CD4-positive, alpha-beta T cell (primary cell): ENCODE measurements at places on chromosomes 1 and 21.

GRCh38 chr1:70331962-70332361 is 22.6 kb downstream of the ANKRD13C start:
- DNase-seq = no peak

- no peak for DNase-seq
These were observed 104.8 kb downstream of the DHRS3 start for GRCh38 chr1:12513181-12513580.

DNA sequence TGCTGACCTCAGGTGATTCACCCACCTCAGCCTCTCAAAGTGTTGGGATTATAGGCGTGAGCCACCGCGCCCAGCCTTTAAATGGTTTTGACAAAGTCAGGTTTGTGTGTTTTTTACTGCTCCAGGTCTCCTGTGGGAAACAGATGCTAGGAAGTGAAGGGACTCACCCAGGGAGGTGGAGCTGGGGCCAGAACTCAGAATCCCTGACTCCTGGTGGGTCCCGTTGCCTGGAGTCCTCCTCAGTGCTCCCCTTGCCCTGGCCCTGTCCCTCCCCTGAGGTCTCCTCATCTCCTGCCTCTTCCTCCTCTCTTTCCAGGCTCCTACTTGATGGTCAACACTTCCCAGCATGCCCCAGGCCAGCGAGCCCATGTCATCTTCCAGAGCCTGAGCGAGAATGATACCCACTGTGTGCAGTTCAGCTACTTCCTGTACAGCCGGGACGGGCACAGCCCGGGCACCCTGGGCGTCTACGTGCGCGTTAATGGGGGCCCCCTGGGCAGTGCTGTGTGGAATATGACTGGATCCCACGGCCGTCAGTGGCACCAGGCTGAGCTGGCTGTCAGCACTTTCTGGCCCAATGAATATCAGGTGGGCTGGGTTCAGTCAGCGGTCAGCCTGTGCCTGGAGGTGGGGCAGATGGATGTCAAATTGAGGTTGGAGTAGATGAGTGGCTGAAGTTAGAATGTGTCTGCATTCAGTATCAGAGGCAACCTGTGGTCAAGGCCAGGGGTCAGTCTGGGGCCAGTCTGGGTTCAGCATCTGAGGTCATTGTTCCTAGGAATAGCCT is 22.1 kb downstream of the PTPRU start:
- no peak for DNase-seq

- no peak for DNase-seq
These were observed 58.4 kb downstream of the SAMSN1 start for GRCh38 chr21:14487490-14488432.

DNA sequence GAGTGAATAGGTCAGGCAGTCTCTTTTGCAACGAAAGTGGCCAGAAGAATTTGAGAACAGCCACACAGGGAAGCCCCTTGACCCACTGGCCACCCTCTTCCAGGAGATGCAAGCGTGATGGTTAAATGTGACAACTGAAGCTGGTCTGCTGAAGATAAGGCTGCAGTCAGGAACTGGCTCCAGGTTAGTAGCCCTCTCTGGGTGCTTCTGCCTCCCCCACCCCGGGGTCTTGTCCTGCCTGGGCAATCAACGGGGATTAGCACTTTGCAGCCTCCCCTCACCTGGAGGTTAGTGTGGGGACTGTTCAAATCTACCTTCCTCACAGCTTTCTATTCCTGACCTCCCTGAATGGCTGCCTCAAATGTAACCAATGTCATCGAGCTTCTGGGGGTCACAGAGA is 125.9 kb downstream of the PLXNA2 start:
- no peak for DNase-seq

GRCh38 chr1:1213345-1214265 is at the start of gene TNFRSF4:
Gene TNFRSF4, minus strand, starts transcription at chr1:1214153. Its CDS starts 26 bp downstream, at chr1:1214127.
- peak; percentile 38 for DNase-seq

DNA sequence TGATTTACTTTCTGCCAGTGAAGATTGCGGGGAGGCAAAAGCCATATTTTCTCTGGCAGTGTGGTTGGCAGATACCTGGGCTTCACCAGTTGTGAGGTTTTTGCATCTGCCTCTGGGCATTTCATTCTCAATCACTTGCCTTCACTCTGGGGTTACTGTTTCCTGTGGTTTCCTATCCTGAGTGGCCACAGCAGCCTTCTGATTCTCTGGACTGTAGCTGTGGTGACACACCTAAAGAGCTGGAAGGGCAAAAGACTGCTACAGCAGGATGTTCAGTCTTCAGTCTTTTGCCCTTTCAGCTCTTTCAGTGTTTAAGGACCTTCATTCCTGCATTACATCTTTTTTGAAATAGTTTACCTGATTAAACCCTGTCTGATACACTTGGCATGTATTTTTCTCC is 50.5 kb upstream of the GPR52 start:
- no peak for DNase-seq

DNA sequence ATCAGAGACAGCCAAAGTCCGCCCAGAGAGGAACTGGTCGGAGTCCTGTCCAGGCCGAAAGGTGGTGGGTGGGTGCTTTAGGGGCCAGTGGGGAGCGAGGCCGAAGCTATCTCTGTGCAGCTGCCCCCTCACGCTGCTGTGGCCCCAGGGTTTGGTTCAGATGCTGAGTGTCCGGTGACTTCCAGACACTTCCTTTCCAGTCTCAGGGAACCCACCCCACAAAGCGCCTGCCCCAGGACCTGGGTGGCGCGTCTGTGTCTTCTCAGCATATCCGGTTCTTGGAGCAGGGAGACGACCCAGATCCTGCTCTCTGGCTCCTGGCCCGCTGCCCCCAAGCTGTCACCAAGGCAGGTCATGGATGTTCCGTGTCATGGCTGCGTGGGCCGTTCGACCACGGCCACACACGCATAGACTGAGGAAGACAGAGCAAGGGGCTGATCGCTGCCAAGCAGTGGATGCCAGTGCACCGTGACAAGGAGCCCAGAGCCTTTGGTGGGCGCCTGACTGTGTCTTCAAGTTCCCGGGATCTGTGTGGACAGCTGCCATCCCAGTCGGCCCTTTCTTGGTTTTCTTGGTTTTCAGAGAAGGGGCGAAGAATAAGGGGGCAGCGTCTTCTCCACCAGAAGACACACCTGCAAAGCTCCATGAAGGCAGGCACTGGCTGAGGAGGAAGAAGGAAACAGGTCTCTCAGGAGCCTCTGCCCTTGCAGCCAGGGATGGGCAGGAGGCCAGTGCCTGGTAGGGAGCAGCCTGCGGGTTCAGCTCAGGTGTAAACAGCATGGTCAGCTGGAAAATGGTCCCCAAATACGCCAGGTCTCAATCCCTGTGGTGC is 22.9 kb upstream of the COL18A1 start:
- no peak for DNase-seq

DNA sequence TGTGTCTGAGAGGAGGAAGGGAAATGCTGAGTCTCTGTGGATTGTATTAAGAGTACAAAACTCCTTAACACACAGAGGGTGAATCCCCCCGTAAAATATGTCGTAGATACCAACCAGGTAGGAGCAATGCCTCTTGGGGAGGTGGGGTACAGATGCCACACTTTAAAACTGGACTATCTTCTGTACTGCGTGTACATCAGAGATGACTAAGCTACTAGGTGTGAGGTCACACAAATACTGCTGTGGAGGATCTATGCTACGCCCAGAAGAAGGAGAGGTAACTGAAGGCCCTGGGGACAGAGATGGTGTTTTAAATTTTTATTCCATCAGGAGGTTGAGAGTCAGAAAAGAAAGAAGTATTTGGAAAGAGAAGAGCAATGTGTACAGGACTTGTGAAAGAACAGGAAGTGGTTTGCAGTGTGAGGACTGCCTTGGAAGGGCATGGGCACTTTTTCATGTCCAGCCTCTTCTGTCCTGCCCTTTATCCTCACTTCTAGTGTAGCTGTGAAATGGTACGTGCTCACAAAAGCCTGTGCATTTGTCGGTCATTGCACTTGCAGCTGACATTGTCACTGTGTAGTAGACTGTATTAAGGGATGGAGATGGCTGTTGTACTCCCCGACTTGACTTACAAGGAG is 287.8 kb upstream of the CHRM3 start:
- no peak for DNase-seq

DNA sequence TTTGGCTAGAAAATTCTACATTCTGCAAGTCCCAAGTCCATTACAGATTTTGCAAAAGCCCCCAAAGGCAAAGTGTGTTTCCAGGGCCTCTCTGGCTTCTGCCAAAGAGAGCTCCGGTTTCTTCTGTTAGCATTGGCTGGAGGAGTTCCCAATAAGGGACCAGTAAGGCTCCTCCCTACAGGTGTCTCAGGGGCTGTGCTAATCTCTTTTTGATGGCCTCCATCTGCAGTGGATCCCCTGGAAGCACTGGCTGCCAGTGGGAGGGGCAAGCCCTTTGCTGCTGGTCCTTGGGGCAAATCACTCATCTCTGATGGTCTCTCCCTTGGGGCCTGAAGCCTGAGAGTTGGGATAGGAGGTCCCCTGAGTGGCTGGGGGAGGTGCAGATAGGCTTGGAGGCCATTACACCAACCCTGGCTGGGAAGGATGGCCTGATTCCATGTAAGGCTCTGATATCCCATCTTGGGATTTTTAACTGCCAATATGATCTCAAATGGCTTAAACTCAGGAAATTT is 89.1 kb upstream of the USP24 start:
- no peak for DNase-seq

GRCh38 chr1:96912248-96912647 is 190.7 kb downstream of the PTBP2 start:
- no peak for DNase-seq

DNA sequence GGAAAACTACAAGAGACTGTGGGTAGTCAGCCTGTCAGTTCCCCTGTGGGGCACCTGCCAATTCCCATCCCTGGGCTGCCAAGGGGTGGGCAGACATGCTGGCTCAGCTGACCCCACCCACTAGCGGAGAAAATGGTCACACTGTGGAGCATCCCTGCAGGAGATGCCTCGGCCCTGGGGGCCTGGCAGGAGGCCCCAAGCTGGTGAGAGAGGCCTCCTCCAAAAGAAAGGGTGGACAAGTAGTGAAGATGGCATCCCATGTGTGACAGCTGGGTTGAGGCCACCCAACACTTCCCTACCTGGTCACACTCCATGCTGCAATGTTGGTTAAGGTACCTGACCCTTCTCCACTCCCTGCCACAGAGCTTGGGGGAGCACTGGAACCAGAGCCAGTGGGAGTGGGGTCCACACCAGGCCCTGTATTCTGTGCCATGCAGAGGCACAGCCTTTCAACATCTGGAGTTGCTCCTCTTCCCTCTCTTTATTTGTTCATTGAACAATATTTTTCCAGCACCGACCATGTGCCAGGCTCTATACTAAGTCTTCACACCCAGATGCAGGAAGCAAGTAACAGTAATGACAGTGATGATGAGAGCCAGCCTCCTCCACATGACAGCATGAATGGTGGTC is 59.5 kb downstream of the KLHDC7A start:
- no peak for DNase-seq

GRCh38 chr1:66533804-66534740 is at the start of gene SGIP1:
Gene SGIP1, plus strand, starts transcription at chr1:66534153. Its CDS starts 206 bp downstream, at chr1:66534359.
- DNase-seq = peak; percentile 19

- no peak for DNase-seq
These were observed 2.2 kb downstream of the ELOA start for GRCh38 chr1:23745515-23745914.

GRCh38 chr1:162161916-162162550 is 92.5 kb downstream of the NOS1AP start:
- no peak for DNase-seq

DNA sequence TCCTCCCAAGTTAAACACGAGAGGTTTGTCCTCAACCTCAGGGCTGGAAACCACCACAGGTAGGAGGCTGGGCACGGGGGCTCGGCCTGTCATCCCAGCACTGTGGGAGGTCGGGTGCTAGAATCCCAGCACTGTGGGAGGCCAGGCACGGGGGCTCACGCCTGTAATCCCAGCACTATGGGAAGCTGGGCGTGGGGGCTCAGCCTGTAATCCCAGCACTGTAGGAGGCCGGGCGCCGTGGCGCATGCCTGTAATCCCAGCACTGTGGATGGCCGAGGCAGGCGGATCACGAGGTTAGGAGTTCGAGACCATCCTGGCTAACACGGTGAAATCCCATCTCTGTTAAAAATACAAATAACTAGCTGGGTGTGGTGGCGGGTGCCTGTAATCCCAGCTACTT is 6.7 kb upstream of the CDK11A start:
- DNase-seq = no peak

GRCh38 chr1:43757343-43758053 is 50.2 kb downstream of the ST3GAL3 start:
- no peak for DNase-seq
